Kidney (tissue), 22 donors: ENCODE measurements at places on chromosomes 7 and 10. TPM values are rescaled to one million over a fixed set of nuclear protein-coding genes. Genes with fewer than 3 reads are reported as not detected.
A peak's percentile ranks its signal among the peaks of the same experiment; 100 is the strongest.

Gene ECHDC3
- 32.4 TPM for total RNA-seq

Gene ANKRD30A
- total RNA-seq, result not detected

Gene TMEM72
- 19.3 TPM for total RNA-seq

Gene SGMS1
- 100 TPM for total RNA-seq

Gene LRGUK
- total RNA-seq, result 3.8 TPM

Gene FRMPD2
- total RNA-seq, result 0.47 TPM

Gene STMP1
- 40.8 TPM for total RNA-seq

Gene INMT
- 44.8 TPM for total RNA-seq

Gene ASB10
- not detected for total RNA-seq

Gene TAC1
- total RNA-seq, result 2.0 TPM

Gene CFAP46
- total RNA-seq, result 8.3 TPM

Gene PAPOLB
- 0.06 TPM for total RNA-seq

Gene MINDY4
- total RNA-seq, result 15.3 TPM

Gene NKX2-3
- not detected for total RNA-seq

- no peak overlapping the region for H3K27ac ChIP-seq
- no peaks in the 10 kb centered on the region for H3K27me3 ChIP-seq
- H3K4me3 ChIP-seq, result no peak overlapping the region
- no peaks in the 10 kb centered on the region for H3K4me1 ChIP-seq
Observed at GRCh38 chr7:30656006-30656957, 26.0 kb downstream of the CRHR2 start.

GRCh38 chr7:141359740-141360415, 191.3 kb upstream of the AGK start:
- no peaks in the 10 kb centered on the region for H3K36me3 ChIP-seq
- no peak overlapping the region for H3K27ac ChIP-seq
- H3K4me1 ChIP-seq, result no peaks in the 10 kb centered on the region
- DNase-seq, result no peak
- no peaks in the 10 kb centered on the region for H3K27me3 ChIP-seq

DNA sequence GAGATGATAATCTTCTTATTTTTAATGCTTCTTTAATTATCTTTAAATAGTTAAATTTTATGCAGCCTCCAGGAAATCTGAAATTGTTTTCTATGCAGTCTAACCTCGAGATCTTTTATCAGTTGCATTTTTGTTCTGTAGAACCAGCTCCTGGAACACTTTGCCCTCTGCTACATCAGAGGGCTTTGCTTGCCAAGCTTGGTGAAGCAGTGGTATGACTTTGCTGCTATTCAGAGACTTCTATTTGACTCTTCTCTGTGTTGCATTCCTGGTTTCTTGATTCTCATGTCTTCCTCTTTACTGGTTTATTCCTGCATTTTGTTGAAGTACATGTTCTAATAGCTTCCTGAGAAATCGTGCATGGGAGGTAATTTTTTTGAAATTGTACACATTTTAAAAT, 163.7 kb upstream of the TMEM229A start:
- H3K4me1 ChIP-seq, result no peaks in the 10 kb centered on the region
- H3K36me3 ChIP-seq, result no peaks in the 10 kb centered on the region
- no peak overlapping the region for H3K27ac ChIP-seq
- no peaks in the 10 kb centered on the region for H3K27me3 ChIP-seq

DNA sequence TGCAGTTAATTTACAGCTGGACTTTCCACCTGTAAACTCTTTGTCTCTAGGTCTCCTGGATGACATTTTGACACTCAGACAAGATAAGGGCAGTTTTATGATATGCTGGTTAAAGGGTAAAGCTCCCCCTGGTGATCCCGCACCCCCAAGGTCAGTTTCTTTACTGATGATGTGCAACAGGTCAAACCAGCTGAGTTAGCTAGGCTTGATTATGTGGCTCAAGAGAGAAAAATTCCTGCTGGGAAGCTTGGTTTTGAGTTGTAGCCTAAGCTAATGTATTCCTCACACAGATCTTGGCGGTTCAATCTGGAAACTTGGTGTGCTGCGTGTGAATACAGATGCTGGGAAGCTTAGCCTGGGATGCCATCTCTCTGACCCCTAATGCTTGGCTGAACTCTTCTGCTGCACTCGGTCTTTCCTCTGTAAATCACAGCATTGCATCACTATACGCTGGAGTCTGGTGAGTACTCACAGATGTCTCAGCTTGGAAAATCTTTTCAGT, 11.4 kb upstream of the AKR1D1 start:
- no peak overlapping the region for H3K4me3 ChIP-seq
- no peaks in the 10 kb centered on the region for H3K27me3 ChIP-seq
- peak; percentile 1 for DNase-seq
- no peaks in the 10 kb centered on the region for H3K4me1 ChIP-seq
- H3K36me3 ChIP-seq, result no peaks in the 10 kb centered on the region

- no peaks in the 10 kb centered on the region for H3K27me3 ChIP-seq
- no peak overlapping the region for H3K4me3 ChIP-seq
- H3K4me1 ChIP-seq, result no peaks in the 10 kb centered on the region
- no peak overlapping the region for H3K27ac ChIP-seq
- H3K36me3 ChIP-seq, result no peaks in the 10 kb centered on the region
- DNase-seq, result no peak
Observed at GRCh38 chr7:85469446-85470010, 282.7 kb upstream of the SEMA3D start.

GRCh38 chr7:98276241-98276761, 5.2 kb upstream of the BRI3 start:
- H3K27ac ChIP-seq, result no peak overlapping the region
- H3K4me1 ChIP-seq, result peaks cover 2% of the 10 kb centered on the region
- H3K4me3 ChIP-seq, result no peak overlapping the region

DNA sequence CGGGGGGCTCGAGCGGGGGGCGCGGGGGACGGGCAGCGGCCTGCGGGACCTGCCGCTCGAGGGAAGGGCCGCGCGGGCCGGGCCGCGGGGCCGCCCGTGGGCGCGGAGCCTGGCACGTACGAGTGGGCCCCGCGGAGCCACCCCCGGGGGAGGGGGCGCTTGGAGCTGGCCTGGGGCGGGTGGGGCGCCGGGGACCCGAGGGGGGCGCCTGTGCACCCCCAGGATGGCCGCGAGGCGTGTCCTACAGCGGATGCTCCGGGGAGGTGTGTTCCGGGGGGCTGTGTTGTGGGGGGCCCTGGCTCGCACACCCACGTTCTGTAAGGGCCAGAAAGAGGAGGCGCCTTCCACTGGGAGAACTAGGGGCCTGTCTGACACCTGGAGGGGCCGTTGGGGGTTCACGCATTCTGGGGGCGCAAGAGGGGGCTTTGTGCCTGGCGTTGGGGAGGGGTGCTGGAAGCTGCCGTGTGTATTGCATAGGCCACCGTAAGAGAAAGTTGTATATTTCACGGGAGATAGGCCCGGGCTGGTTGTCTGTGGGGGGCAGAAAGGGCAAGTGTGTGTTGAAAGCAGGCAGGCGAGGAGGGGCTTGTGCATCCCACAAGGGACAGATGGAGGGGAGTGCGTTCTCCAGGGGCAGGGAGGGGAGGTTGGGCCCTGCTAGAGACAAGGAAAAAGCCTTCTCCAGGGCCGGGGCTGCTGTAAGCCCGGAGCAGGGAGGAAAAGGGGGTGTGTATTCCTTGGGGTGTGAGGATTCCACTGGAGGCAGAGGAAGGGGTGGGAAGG, 663 bp downstream of the VPS37D start:
- peak; percentile 75 for DNase-seq
- H3K36me3 ChIP-seq, result no peaks in the 10 kb centered on the region
- no peaks in the 10 kb centered on the region for H3K27me3 ChIP-seq
- peaks cover 6% of the 10 kb centered on the region for H3K4me1 ChIP-seq
- peak overlapping the region; percentile 86 for H3K27ac ChIP-seq
- H3K4me3 ChIP-seq, result peak overlapping the region; percentile 65

GRCh38 chr7:70829221-70830059, 302.5 kb upstream of the GALNT17 start:
- peaks cover 4% of the 10 kb centered on the region for H3K4me1 ChIP-seq
- H3K4me3 ChIP-seq, result peak overlapping the region; percentile 37
- H3K36me3 ChIP-seq, result no peaks in the 10 kb centered on the region
- H3K27ac ChIP-seq, result no peak overlapping the region
- H3K27me3 ChIP-seq, result no peaks in the 10 kb centered on the region

- no peaks in the 10 kb centered on the region for H3K4me1 ChIP-seq
- no peak overlapping the region for H3K27ac ChIP-seq
- no peaks in the 10 kb centered on the region for H3K36me3 ChIP-seq
- no peak for DNase-seq
Observed at GRCh38 chr7:22990588-22990949, 23.4 kb downstream of the HYCC1 start.

DNA sequence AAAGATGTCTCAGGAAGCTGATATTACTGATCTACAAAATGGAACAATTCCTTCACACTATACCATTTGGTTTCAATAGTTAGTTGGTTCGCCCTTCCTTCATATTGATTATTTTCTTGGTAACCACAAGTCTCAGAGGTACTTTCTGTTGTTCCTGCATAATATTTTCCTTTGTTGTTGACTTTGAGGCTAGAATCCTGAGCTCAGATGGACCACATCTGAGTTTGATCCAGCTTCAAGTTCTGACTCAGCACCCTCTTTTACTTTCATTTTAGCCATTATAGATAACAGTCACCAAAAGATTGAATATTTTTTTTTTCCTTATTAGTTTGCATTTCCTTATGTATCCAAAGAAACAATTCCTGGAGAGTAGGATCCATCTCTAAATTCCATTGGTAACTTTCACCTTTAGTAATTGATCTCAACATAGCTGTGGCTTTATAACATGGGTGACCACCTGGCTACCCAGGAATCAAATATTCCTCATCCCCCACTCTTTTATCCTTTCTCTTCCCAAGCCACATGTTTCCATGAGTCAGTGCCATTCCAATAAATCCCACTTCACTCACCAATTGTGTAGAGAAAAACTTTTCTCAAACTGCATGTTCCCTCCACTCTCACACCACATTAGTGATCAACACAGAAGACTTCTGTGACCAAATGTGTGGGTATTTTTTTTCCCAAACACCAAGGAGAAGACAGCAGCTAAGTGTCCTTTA, 9.7 kb upstream of the ABCA13 start:
- no peak overlapping the region for H3K27ac ChIP-seq
- H3K4me1 ChIP-seq, result no peaks in the 10 kb centered on the region
- H3K4me3 ChIP-seq, result no peak overlapping the region
- no peaks in the 10 kb centered on the region for H3K27me3 ChIP-seq
- no peak for DNase-seq

DNA sequence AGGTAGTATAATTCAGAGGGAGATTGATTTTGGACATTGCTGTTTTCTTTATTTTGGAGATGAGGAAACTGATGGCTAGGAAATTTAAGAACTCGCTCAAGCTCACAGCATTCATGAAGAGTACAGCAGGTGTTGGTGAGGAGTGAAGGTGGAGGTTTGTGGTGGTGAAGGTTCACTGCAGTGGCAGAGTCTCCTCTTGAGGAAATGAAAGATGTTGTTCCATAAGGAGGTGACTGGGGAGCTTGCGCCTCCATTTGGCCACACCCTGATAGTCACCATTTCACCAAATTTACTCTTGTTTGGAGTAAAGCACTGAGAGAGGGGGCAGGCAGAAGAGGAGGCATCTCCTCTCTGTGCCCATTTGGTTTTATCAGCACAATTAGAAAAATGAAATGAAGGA, 46.4 kb upstream of the TARP start:
- no peak overlapping the region for H3K4me3 ChIP-seq
- H3K4me1 ChIP-seq, result no peaks in the 10 kb centered on the region
- H3K27ac ChIP-seq, result no peak overlapping the region
- no peaks in the 10 kb centered on the region for H3K27me3 ChIP-seq

DNA sequence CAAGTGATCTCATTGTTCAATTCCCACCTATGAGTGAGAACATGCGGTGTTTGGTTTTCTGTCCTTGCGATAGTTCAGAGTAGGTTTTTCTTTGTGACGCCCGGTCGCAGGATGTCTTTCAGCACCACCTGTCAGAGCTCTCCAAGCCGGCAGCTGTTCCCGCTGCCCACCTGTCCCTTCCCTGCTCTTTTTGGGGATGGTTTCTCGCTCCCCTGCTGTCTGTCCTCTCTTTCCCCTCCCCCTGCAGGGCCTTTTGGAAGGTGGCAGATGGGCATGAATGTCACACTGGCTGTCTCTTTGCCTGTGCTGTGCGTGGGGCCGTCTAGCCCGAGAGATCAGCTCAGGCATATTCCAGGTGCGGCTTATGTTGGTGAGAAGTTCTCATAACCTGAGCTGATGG, 137.0 kb downstream of the GRK5 start:
- no peak for DNase-seq
- H3K36me3 ChIP-seq, result no peaks in the 10 kb centered on the region
- H3K4me1 ChIP-seq, result peaks cover 4% of the 10 kb centered on the region
- H3K27me3 ChIP-seq, result no peaks in the 10 kb centered on the region
- no peak overlapping the region for H3K4me3 ChIP-seq
- no peak overlapping the region for H3K27ac ChIP-seq

DNA sequence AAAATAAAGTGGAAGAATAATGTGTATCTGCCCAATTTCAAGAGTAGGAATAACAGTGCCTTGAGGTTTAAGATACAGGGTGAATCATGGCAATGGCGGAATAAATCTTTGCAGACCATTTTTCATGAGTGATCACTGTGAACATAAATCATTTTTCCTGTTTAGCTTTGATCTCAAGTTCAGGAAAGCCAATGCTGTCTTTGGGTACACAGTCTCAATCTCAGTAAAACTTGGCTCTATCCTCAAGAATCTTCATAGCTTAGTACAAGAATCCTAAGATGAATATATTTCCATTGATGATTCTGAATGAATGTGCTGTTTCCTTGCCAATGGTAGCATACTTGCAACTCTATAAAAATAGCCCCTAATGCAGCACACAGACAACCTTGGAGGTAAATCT, 6.8 kb downstream of the NAMPT start:
- no peaks in the 10 kb centered on the region for H3K27me3 ChIP-seq
- no peak overlapping the region for H3K27ac ChIP-seq
- no peak for DNase-seq
- H3K36me3 ChIP-seq, result no peaks in the 10 kb centered on the region
- H3K4me1 ChIP-seq, result no peaks in the 10 kb centered on the region

- H3K4me3 ChIP-seq, result no peak overlapping the region
- no peaks in the 10 kb centered on the region for H3K36me3 ChIP-seq
- no peaks in the 10 kb centered on the region for H3K27me3 ChIP-seq
- no peak for DNase-seq
- no peaks in the 10 kb centered on the region for H3K4me1 ChIP-seq
Observed at GRCh38 chr7:29040579-29040925, 82.4 kb upstream of the TRIL start.
